ENCODE measurements at places on chromosomes 7 and 10. TPM values are rescaled to one million over a fixed set of nuclear protein-coding genes. Genes with fewer than 3 reads are reported as not detected.
A peak's percentile ranks its signal among the peaks of the same experiment; 100 is the strongest.

Gene HOXA4
- 8.1 TPM for total RNA-seq

Gene AGAP5
- 6.9 TPM for total RNA-seq

- no peak overlapping the region for H3K27ac ChIP-seq
- H3K4me1 ChIP-seq = no peaks in the 10 kb centered on the region
- H3K36me3 ChIP-seq = no peaks in the 10 kb centered on the region
- H3K4me3 ChIP-seq = no peak overlapping the region
- DNase-seq = no peak
- H3K27me3 ChIP-seq = no peaks in the 10 kb centered on the region
Observed at GRCh38 chr10:101450277-101451080, 96.5 kb downstream of the BTRC start.

DNA sequence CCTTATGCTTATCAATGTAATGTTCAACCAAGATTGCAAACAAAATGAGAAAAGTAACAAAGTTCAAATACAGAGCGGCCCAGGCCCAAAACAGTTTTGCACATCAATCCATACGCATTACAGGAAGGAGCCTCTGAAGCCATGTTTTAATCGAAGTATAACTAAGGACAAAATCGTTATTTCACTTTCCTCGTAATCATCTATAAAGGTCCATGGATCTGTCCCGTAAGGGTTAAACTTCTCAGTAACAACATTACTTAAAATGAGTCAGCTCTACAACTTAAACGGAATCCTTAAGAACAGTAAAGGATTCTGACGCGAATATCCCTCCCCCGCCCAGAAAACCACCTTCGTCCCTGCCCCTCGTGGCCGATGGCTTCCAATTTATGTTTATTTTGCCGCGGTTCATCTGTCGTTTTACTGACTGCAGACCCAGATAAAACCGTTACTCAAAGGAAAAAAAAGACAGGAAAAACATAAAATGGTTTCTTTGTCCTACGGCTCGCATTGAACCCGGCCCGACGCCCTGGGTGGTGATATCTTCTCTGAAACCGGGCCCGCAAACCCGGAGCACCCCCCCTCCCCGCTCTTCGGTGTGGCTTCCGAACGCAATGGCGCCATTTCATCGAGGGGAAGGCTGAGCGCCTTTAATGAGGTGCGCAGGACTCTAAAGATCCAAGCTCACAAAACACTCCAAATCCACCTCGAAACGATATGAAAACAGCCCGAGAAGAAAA, 1.1 kb downstream of the HNRNPA2B1 start:
- no peak for DNase-seq
- H3K27ac ChIP-seq = peak overlapping the region; percentile 97
- H3K4me1 ChIP-seq = peaks cover 40% of the 10 kb centered on the region
- no peaks in the 10 kb centered on the region for H3K27me3 ChIP-seq

- no peak for DNase-seq
- no peaks in the 10 kb centered on the region for H3K36me3 ChIP-seq
- peaks cover 24% of the 10 kb centered on the region for H3K27me3 ChIP-seq
- H3K4me1 ChIP-seq = no peaks in the 10 kb centered on the region
Observed at GRCh38 chr10:122089311-122090017, 100.5 kb downstream of the TACC2 start.

DNA sequence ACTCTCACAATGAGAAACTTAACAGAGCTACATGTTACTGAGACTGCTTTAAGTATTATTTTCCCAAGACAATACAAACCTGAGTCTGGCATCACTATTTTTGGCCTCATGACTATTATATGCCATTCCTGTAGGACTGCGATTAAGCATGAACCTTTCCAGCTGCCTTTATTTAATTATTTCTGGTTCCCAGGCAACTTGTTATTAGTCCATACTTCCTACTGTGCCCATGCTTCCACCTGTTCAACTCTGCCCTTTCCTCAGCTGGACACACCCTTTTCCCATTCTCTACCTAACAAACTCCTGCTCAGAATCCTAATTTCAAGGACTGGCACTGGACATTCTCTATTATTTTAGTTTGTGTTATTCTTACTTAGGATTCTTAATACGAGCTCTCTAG, 8.1 kb upstream of the CROT start:
- no peak overlapping the region for H3K27ac ChIP-seq
- no peaks in the 10 kb centered on the region for H3K36me3 ChIP-seq
- no peaks in the 10 kb centered on the region for H3K4me1 ChIP-seq
- no peak for DNase-seq
- H3K27me3 ChIP-seq = no peaks in the 10 kb centered on the region

DNA sequence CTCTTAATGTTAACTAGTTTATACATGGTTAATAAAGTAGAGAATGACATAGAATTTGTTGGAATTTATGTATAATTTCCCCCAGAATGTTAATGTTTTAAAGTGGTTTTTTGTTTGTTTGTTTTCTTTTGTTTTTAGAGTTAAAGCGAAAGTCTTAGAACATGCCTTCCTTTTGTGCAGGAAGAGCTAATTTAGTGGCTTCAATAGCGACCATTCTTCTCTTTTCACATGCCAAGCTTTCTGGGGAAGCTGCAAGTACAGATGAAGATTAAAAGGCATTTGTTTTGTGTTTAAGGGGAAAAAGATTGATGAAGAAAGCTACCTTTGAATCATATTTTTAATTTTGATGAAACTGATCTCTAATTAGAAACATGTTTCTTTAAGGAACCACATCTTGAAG, 256.3 kb upstream of the CSTF2T start:
- no peak overlapping the region for H3K4me3 ChIP-seq
- H3K27me3 ChIP-seq = no peaks in the 10 kb centered on the region
- DNase-seq = no peak
- no peaks in the 10 kb centered on the region for H3K36me3 ChIP-seq
- H3K4me1 ChIP-seq = no peaks in the 10 kb centered on the region
- no peak overlapping the region for H3K27ac ChIP-seq

- H3K27ac ChIP-seq = no peak overlapping the region
- peaks cover 2% of the 10 kb centered on the region for H3K4me1 ChIP-seq
- H3K4me3 ChIP-seq = no peak overlapping the region
- no peaks in the 10 kb centered on the region for H3K36me3 ChIP-seq
- H3K27me3 ChIP-seq = no peaks in the 10 kb centered on the region
Observed at GRCh38 chr10:58642283-58642682, 129.6 kb downstream of the BICC1 start.

Gene DNAJB9
- 13.4 TPM for total RNA-seq

Gene UFSP1
- 1.6 TPM for total RNA-seq

Gene CACNA2D1
- total RNA-seq = 42.1 TPM

DNA sequence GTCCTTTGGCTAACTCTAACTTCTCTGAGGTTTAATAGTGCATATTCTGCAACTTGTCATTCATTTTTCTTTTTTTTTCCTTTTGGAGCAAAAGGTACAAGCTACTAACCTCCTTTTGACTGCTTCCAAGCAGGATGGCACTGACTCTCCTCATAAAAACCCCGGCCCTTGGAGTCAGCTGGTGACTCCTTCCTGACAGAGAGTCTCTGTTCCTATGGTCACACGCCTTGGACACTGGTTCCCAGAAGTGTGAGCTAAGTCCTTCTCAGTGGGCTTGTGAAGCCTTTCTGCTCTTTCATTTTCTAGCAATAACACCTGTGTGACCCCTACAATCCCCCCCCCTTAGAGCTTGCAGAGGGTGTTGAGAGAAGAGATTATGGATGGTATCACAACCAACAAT, 21.7 kb downstream of the DOCK4 start:
- no peaks in the 10 kb centered on the region for H3K27me3 ChIP-seq
- H3K4me1 ChIP-seq = peaks cover 71% of the 10 kb centered on the region
- H3K36me3 ChIP-seq = no peaks in the 10 kb centered on the region
- H3K27ac ChIP-seq = peak overlapping the region; percentile 64

DNA sequence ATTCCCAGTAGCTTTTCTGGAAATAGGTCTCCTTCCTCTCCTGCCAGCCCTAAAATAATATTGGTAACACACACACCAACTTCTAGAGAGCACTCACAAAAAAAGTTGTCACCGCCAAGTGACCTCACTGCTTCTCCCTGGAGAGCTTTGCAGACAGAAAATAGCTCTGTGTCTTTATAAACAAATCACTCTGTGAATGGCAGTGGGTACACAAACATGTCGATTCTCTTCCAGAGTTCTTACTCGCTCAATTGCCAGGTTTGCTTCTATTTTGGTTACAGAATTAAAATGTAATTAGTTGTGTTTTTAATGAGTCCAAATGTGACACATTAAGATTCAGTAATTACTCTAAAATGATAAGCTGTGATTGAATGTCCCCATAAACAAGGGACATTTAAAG, 649.2 kb upstream of the C7orf33 start:
- no peak overlapping the region for H3K4me3 ChIP-seq
- no peak for DNase-seq
- no peak overlapping the region for H3K27ac ChIP-seq

DNA sequence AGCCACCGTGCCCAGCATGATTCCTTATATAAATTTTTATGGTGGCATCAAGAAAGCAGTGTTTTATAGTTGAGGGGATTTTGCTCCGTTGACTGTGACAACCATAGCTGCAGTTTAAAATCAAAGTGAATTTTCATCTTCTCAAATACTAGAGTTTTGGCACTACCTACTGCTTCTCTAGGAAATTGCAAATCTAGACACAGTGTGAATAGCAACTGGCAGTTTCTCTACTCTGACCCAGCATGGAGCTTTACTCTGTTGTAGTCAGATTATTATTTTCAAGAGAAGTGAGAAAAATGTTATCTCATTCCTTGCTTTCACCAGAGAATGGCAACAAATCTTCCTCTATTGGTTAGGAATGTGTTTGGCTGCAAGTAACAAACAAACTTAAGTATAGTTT, 22.9 kb downstream of the MCM10 start:
- H3K36me3 ChIP-seq = no peaks in the 10 kb centered on the region
- no peaks in the 10 kb centered on the region for H3K27me3 ChIP-seq
- no peak for DNase-seq
- H3K27ac ChIP-seq = no peak overlapping the region
- no peaks in the 10 kb centered on the region for H3K4me1 ChIP-seq

- H3K4me3 ChIP-seq = no peak overlapping the region
- no peak overlapping the region for H3K27ac ChIP-seq
- DNase-seq = no peak
- no peaks in the 10 kb centered on the region for H3K27me3 ChIP-seq
Observed at GRCh38 chr10:77586719-77587415, 50.7 kb downstream of the KCNMA1 start.

GRCh38 chr10:43362191-43362839, 9.1 kb upstream of the FXYD4 start:
- no peaks in the 10 kb centered on the region for H3K4me1 ChIP-seq
- no peaks in the 10 kb centered on the region for H3K27me3 ChIP-seq
- H3K36me3 ChIP-seq = no peaks in the 10 kb centered on the region
- DNase-seq = peak; percentile 81
- H3K4me3 ChIP-seq = peak overlapping the region; percentile 14

- peaks cover 9% of the 10 kb centered on the region for H3K36me3 ChIP-seq
- peak; percentile 77 for DNase-seq
- H3K27me3 ChIP-seq = no peaks in the 10 kb centered on the region
Observed at GRCh38 chr7:99407872-99408378, 472 bp downstream of the PDAP1 start.

DNA sequence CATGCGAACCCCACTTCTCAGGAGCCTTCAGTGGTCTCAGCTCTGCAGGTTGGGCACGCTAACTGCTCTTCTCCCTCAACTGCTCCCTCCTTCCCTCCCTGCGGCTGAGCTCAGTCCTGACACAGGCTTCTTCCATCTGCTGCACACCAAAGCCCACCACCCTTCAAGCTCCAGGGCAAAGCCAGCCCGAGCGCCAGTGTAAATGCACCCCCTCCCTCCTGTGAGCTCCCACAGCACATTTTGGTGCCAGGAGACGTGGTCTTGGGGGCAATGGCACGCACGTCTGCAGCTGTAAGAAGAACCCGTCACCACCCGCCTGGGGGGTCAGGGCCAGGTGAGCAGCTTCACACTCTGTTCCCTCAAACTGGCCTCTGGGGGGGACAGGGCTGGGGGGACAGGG, 15.9 kb downstream of the VIPR2 start:
- no peak overlapping the region for H3K4me3 ChIP-seq
- H3K27me3 ChIP-seq = no peaks in the 10 kb centered on the region

DNA sequence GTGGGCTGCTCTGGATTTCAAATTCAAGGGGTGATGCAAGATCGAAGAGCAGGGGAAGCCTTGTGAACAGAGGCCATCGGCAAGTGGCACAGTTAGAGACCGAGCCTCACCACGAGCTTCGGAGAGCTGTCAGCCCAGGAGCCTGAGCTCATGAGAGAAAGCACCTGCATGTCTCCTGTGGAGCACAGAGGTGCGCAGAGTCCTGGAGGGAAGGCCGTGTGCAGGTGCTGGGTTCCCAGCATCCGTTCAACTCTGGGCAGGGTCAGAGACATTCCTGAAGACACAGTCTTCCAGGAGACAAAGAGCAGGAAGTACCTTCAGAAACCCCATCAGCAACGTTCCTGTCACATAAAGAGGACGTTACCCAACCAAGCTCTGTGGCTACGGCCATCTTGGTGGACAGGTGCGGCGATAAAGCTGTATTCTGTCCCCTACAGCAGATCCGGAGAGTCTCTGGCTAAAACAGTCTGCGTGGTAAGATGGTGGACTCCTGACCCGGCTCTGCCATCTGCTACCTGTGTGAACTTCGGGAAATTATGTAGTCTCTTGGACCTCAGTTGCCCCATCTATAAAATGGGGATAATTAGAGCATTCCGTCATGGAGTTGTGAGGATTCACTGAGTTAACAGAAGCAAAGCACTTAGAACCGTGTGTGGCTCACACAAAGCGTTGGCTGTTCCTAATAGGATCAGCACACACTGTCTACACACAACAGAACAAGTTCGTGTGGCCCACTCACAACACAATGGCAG, 40.6 kb downstream of the NOD1 start:
- DNase-seq = no peak
- no peaks in the 10 kb centered on the region for H3K27me3 ChIP-seq
- no peaks in the 10 kb centered on the region for H3K4me1 ChIP-seq
- H3K4me3 ChIP-seq = no peak overlapping the region
- no peak overlapping the region for H3K27ac ChIP-seq

DNA sequence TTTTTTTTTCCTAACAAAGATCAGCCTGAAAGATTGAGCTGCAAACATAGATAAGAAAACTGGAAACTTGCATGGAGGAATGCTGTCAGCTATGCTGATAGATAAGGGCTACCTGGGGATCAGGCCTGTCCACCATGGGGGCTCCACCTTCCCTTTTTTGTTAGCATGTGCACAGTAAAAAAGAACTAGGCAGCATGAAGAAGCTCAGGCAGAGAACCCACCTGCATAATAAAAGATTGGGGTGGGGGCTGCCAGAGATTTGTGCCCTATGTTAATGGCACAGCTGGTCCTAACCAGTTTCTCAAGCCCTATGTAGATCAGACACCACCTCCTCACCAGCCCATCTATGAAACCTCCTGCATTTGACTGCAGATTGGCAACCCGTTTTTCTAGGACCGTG, 45.4 kb upstream of the CACNB2 start:
- no peak for DNase-seq
- H3K36me3 ChIP-seq = no peaks in the 10 kb centered on the region
- H3K4me1 ChIP-seq = no peaks in the 10 kb centered on the region
- H3K4me3 ChIP-seq = no peak overlapping the region
- no peak overlapping the region for H3K27ac ChIP-seq

GRCh38 chr7:44257618-44258422, 57.0 kb downstream of the YKT6 start:
- no peaks in the 10 kb centered on the region for H3K36me3 ChIP-seq
- DNase-seq = peak; percentile 89
- H3K27me3 ChIP-seq = no peaks in the 10 kb centered on the region
- H3K4me1 ChIP-seq = peaks cover 29% of the 10 kb centered on the region
